ENCODE measurements at places on chromosomes 1 and 21.

DNA sequence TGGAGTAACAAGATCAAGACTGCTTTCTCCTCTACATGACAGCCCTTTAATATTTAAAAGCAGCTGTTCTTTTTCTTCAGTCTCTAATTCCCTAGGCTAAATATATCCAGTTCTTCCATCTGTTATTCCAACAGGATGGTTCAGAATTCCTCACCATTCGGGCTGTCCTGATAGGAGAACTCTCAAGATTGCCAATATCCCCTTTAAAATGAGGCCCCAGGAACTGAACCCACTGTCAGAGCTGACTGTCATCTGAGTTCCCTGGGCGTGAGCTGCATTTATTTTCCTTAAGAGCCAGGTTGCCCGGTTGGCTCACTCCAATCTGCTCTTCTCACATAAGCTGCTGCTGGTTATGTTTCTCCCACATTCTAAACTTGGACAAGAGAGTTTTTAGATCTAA, 177.6 kb downstream of the MIS18A start:
- no peak for DNase-seq

DNA sequence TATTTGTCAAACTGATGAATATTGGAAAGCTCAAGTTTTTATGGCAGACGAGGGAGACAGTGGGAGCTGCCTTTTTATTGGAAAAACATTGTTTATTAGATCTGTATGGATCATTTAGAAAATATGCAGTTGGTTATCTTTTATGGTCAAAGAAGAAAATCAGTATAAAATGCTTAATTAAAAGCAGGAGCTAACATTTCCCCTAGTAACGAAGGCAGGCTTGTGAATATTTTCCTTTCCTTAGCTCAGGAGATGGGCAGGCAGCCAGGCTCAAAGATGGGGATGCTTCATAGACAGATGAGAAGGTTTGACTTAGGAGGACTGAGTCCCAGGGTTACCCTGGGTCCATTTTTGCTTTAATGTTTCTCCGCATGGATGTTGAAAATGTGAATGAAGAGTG, 26.0 kb downstream of the ROR1 start:
- DNase-seq, result no peak

DNA sequence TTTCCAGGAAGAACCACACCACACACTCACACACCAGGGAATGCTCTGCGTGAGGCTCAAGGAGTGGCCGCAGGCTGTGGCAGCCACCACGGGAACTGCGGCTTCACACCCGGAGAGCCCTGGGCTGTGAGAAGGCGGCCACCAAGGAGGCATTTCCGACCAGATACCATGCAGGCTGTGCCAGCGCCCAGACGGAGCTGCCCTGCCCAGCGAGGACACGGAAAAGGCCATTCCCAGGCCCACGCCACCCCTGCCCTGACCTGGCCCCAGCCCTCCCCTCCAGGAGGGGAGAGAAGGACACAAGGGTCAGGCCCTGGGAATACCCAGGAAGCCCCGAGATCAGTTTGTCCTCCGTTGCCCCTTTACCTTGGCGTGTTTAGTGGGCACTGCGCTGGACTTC, 119.3 kb downstream of the NPHP4 start:
- DNase-seq, result no peak

- no peak for DNase-seq
Observed at GRCh38 chr1:55632906-55633305, 417.7 kb upstream of the USP24 start.

GRCh38 chr1:197083474-197083873, 16.4 kb upstream of the F13B start:
- DNase-seq, result no peak

GRCh38 chr1:86154571-86155050, 2.0 kb downstream of the COL24A1 start:
- DNase-seq, result peak; percentile 67

DNA sequence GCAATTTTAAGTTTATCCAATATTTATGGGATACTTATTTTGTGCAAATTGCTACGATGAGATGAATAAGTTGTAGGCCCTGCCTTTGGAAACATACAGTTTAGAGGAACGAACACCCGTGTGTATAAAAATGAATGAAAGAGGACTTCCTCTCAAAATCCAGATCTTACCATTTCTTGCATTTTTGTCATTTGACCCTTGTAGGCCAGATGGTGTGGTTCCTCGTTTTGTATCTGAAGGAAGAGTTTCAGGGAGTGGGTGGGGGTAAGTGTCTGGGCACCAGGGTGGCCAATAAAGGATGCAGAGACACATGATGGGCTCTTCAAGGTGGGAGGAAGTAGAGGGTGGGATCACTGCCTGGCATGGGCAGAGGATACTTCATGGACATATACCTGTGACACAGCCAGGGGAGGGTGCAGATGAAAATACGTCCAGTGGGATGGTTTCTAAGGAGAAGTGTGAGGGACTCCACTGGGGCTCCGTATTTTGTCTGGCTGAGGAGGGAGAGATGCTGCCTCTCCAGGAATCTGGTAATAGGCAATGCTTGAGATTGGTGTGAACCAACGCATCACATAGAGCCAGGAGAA, 14.4 kb downstream of the MAPKAPK2 start:
- DNase-seq, result no peak

DNA sequence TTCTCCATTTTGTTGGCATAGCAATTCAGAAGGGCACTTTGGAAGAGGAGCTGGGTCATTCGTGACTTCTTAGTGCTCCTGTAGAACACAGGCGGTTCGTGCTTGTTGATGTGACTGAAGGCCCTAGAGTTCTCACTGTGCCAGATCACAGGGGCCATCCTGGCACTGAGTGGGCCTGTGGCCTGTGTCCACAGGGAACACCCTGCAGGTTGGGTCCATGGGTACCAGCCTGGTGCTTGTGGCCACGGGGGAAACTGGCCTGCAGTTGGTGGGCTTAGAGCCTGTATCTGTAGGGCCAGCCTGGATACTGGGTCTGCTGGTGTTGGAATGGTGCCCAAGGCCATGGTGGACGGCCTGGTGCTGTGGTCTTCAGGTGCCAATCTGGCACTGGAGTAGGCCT, 9.2 kb downstream of the OR2G3 start:
- no peak for DNase-seq

- no peak for DNase-seq
Observed at GRCh38 chr1:181062836-181063428, 25.6 kb upstream of the IER5 start.

- no peak for DNase-seq
Observed at GRCh38 chr1:218459450-218459849, 114.3 kb downstream of the TGFB2 start.

GRCh38 chr1:93113127-93113526, 34.0 kb downstream of the MTF2 start:
- no peak for DNase-seq

DNA sequence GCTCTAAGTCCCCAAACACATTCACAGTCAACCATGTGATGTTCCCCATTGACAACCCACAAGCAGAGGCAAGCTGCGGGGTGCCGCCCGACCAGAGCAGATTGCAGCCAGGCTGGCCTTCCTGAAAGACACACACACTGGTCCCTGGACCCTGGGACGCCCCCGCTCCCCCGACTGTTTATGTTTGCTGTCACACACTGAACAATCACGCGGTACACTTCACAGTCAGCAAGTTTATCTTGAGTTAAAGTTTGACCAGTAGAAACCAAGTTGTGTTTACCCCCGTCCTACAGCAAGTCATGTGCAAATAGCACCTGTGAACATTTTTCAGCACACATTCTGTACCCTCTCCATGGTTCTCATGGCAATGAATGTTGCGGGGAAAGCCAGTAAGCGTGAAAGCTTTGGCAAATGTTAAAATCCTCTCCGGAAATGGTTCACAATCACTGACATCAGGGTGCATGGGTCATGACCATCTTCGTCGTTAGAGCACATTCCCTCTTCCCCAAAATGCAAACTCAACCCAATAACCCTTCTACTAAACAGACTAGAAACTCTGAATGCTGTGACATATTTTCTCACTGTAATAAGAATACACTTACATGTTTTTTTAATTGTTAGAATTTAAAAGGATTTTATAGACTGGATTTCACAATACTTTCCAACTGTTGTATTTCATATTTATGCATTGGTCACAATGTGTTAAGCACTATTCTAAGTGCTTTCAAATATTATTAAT, 33.3 kb upstream of the IRF2BP2 start:
- DNase-seq, result no peak

DNA sequence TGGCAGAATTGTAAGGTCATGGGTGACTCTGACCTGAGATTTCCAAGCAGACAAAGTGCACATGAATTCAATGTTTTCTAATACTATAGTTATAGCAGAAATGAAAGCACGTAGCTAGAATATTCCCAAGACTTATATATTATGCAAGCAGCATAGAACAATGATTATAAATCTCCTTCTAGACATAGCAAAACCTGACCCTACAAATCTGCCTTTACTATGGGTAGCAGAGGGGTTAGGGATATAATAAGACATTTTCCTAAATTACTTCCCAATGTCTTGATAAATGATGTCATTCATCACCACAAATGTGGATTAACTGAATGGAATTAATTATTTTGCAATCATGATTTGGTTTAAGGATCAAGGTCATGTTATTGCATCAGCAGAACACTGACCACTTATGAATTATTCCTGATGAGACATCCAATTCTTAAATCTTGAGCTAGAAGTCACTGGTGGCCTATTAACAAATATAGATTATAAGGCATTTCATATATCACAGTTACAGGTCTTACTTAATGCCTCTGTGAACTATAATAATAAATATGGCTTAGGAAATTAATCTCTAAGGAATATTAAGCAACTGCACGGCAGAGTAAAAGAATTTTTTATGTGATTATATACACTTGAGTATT, 776.6 kb downstream of the AMY1C start:
- no peak for DNase-seq

DNA sequence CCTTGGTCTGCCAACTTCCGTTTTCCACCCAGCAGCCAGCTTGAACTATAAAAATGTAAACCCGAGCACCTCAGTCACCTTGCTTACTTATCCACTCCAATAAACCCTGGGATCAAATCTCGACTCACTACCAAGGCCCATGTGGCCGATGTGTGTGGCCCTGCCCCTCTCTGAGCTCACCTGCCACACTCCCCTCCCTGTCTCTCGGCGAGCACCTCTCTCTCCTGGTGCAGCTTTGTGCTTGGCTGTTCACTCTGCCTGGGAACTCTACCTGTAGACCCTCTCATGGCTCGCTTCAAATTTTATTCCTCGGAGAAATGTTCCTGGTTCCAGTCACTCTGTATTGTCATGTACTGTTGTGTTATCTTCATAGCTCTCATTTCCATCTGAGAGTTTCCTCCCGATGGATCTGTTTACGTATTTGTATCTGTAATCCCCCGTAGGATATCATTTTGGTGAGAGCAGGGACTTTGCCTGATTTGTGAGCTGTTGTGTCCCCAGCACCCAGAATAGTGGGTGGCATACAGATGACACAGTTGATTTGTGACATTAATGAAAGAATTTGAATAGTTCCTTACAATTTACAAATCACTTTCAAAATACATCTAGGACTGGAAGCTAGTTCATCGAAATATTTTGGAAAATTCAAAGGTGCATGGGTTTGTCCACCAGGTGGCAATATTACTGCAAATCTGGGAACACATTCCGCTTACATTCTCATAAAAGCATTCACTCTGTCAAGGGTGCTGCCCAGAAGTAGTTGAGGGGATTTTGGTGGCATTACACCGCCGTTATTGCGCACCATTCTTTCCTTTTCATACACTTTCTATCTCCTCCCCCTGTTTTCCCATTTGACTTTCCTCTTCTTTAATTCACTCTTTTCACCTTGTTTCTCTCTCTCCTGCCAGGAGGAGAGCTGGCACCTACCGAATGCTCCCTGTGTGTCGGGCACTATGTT, 95.3 kb downstream of the ABCA4 start:
- no peak for DNase-seq

DNA sequence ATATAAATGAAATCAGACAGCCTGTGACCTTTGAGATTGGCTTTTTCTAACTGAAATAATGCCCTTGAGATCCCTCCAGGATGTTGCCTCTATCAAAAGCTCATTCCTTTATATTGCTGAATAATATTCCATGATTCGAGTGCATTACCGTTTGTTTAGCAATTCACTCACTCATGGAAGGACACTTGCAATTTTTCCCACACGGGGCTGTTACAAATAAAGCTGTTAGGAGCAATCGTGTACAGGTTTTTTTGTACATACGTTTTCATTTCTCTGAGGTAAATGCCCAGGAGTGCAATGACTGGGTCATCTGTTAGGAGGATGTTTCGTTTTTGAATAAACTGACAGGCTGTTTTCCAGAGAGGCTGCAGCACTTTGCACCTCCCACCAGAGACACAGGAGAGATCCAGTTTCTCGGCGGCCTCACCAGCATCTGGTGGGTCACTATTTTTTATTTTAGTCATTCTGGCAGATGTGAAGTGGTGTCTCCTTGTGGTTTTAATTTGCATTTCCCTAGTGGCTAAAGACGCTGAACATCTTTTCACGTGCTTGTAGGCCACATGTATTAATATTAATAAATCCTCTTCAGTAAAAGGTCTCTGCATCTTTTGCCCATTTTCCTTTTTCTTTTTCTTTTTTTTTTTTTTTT, 11.0 kb downstream of the PRDM15 start:
- DNase-seq, result no peak

- no peak for DNase-seq
Observed at GRCh38 chr1:115450501-115451040, 112.5 kb upstream of the NGF start.

DNA sequence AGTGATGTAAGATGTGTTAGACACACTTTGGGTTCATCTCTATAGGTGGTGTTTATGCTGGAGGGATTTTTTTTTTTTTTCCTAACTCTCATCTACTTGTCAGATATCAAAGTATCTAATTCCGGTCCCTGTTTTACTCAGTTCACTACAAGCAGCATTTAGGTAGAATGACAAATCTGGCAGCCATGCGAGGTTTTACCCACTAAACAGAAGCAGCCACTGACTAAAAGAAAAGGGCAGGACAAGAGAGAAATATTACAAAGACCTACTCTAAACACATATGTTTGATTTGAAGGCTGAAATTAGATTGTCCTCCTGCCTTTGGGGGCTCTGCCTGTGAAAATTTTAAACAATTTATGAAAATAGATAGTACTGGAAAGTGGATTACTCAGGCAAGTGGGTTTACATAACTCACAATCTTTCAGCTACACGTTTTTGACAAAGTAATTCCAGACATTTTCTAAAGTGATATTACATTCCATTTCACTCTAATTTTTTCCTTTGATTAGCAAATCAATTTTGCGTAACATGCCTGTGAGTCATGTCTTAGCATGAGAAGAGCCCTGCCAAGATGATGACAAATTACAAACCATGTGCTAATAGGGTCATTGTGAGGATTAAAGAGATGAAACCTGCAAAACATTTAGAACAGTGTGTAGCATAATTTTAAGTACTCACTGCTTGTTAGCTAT, 172.6 kb downstream of the PLA2G4A start:
- no peak for DNase-seq

GRCh38 chr1:178267646-178268094, 173.8 kb downstream of the RASAL2 start:
- DNase-seq, result no peak

Data from type B pancreatic cell (in vitro differentiated cells).